ENCODE measurements at places on chromosomes 2 and 18.

DNA sequence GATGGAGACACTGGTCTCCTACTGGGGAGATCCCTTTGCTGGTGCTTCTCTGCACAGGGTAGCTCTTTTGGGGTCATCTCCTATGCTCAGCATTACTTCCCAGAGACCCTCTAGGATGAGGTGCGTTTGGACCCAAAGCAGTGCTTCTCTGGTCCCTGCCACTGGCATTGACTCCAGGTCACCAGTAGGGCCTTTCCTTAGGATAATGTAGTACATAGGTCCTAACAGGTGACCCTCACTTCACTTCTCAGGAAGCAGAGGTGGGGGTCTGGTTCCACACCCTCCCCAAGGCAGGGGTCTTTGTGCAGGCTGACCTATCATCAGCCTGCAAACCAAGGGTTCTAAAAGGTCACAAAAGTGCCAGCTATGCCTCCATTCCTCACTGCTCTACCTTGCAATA, 145.8 kb upstream of the HS6ST1 start:
- DNase-seq, result no peak

GRCh38 chr2:60252581-60253150, 300.8 kb downstream of the BCL11A start:
- DNase-seq, result no peak

DNA sequence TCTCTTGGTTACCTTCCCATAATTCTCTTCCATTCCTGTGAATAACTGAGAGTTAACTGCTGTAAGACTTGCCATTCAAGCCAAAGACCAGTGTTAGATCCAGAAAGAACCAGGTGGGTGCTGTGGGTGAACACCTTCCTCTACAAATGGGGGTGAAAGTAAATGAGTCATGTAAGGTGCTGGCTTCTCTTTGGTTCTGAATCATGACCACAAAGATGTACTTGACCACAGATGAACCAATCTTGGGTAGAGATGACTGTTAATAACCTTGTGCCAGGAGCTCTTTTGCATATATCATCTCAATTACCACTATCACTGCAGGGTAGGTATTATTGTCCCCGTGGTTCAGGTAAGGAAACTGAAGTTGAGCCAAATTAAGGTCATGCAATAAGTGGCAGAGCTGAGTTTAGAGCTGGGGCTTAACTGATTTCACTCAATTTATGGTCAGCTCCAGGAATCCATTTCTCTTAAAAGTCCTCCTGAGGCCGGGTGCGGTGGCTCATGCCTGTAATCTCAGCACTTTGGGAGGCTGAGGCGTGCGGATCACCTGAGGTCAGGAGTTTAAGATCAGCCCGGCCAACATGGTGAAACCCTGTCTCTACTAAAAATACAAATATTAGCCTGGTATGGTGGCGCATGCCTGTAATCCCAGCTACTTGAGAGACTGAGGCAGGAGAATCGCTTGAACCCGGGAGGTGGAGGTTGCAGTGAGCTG, 244.9 kb upstream of the CXCR4 start:
- no peak for DNase-seq

DNA sequence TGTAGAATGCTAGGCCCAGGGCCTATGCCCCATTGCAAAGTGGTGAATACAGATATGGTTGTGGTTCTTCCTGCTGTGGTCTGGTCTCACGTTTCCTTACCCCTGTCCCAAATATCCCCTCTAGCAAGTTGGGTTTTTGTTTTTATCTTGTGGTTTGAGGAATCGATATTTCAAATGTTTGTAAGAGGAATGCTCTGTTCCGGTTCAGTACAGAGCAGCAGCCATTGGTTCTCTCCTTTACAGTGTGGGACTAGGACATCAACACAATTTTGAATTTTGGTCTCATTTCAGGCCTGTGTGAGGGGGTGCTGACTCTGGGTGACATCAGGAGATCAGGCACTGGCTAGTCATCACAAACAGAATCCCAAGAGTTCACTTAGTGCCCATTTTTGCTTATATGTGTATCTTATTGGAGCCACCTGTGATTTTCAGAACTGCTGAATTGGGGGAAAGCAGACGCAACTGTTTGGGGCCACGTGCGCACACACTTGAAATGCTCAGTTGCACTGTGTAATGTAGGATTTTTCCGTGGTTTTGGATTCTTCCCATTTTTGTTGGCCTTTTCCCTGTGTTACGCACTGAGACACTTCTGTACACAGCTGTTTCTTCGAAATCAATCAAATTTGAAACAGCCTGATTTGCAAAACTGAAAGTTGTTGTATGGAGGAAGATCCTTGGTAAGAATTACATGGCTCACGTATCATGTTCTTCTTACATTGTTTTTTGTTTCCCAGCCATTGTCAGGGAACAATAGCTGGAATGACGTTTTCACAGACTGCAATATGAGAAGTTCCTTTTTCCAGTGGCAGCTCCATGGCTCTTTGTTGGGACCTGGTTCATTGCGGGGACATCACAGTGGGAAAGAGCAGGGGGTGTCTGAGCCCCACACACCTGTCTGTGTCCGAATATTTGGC, 8.6 kb downstream of the SH3BP4 start:
- no peak for DNase-seq

- no peak for DNase-seq
Measured at GRCh38 chr18:58095222-58095621, 51.2 kb downstream of the NEDD4L start.

- no peak for DNase-seq
Measured at GRCh38 chr2:107146181-107146580, 260.2 kb upstream of the ST6GAL2 start.

DNA sequence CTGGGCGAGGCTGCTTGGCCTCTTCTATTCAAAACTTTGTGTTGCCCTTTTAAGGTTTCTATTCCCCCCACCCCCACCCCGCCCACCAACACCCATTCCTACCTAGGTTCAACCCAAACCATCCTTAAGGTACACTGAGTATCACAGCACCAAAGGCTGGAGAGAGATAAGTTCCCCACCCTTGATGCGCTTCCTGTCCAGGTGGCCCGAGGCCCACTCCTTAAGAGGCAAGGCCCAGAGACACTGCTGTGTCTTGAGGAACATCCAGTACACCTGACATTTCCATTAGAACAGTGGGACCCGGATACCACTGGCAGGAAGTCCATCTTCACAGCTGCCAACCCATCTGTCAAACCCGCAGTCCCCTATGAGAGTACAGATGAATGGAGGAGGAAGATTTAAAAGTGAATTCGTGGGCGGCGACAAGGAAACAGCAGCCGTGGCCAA, 277 bp upstream of the INPP1 start:
- no peak for DNase-seq

- DNase-seq, result no peak
Measured at GRCh38 chr2:134131681-134132489, 122.0 kb upstream of the MGAT5 start.

- DNase-seq, result no peak
Measured at GRCh38 chr2:202091476-202091875, 18.4 kb downstream of the KIAA2012 start.

DNA sequence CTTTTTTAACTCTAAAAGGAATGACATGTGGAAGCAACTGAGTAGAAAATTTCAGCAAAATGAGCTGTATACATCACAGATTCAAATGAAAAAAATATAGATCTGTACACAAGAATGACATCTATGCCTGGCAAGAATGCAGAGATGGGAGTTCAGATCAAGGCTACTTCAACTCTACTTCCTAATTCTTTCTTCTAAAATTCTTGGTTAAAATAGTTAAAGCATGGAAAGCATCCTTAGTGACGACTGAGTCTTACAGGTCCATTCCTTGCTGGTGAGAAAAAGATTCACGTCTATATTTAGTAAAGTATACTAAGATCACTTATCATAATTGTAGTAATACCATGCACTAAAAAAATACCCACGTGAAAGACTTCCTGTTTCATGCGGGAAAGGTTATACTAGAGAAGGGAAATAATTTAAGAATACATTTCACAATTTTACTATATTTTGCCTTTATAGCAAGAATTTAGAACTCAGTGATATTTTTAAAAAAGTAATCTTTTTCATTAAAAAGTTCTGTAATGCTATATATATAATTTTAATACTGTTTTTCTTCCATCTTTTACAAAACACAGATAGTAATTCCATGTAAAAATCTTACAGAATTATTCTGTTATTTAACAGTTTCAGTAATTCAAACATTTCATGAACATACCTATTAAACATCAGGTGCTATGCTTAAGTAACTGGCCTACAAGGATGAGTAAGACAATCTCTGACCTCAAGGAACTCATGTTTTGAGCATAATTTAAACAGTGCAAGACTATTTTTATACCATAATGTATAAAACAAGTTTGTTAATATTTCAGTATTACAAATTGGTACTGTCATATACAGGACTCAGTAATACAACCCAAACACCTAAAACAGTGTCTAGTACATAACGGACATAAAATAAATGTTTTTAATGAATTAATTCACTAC, 159.6 kb downstream of the BAZ2B start:
- no peak for DNase-seq

DNA sequence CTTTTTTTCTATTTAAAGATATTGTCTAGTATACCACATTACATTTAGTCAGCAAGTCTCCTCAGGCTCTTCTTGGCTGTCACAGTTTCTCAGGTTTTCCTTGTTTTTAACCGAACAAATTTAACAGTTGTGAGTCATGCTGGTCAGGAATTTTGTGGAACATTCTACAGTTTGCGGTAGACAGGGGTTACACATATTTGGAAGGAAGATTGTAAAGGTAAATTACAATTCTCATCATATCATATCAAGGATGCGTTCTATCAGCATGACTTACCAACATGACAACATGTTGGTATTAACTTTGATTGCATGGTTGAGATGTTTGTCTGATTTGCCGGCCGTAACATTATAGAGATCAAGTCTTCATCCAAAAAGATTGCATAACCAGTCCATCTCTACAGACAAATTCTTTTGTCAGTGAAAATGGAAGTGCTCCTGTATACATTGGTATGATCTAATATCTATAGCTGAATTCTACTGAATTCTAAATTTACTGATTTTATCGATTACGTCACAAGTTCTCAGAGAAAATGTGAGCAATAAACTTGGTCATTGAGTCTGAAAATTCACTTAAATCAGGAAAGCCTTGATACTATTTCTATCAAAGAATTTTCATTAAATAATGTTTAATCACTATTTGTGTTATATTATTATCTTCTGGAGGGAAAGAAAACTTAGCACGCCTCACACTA, 664.4 kb upstream of the SLC8A1 start:
- no peak for DNase-seq

DNA sequence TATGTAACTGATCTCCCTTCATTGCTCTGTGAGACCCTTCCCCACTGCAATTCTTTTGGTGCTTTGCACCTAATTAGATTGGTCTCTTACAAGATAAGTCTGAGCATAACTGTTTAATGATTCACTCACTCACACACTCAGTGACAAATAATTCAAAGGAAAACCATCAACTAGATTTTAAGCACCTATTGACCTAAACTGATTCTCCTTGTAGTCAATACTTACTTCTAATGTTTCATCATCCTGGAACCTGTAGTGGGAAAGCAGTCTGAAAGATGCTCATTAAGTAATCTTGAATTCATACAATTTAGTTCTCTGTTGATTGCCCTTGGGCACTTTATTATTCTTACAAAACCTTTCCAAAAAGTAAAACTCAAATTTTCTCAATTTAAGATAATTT, 74.3 kb upstream of the COL5A2 start:
- DNase-seq, result no peak

- no peak for DNase-seq
Measured at GRCh38 chr2:38935568-38936172, 46.0 kb downstream of the ARHGEF33 start.

DNA sequence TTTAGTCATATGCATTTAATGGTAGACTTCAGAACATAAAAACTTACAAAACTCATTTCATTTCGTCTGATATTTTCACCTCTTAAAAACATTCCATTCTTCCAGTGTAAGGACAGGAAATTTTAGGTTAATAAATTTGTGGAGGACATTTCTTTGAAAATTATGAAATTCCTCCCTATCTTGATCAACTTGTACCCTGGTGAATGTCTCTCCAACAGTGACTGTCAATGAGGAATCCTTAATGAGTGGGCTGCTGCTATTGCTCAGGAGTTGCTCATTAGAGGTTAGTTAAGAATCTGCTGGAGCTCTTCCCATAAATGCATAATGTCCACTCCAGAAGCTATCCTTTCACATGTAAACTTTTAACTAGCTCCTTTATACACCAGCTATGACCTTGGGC, 69.1 kb downstream of the LRP1B start:
- DNase-seq, result no peak

GRCh38 chr18:24795129-24795528, 334.7 kb downstream of the HRH4 start:
- DNase-seq, result no peak

- DNase-seq, result no peak
Measured at GRCh38 chr18:52617931-52618330, 277.9 kb downstream of the DCC start.

DNA sequence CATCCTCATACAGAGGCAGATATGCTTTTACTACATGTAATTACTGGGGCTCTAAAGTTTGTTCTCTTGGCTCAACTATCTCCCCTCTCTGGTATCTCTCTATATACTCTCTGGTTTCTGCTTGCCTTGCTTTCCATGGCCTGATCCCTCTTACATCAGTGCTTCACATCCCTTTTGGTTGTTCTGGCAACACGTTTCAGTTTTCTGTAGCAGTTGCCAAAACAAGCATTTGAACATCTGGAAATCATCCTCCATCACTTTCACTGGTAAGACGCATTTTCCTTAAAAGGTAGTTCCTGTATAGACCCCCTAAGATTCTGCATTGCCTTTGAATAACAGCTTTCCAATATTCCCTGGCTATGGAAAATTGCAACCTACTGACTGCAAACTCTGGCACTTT, 25.9 kb downstream of the COL5A2 start:
- no peak for DNase-seq

- DNase-seq, result no peak
Measured at GRCh38 chr2:122168799-122169198, 413.3 kb downstream of the TSN start.

DNA sequence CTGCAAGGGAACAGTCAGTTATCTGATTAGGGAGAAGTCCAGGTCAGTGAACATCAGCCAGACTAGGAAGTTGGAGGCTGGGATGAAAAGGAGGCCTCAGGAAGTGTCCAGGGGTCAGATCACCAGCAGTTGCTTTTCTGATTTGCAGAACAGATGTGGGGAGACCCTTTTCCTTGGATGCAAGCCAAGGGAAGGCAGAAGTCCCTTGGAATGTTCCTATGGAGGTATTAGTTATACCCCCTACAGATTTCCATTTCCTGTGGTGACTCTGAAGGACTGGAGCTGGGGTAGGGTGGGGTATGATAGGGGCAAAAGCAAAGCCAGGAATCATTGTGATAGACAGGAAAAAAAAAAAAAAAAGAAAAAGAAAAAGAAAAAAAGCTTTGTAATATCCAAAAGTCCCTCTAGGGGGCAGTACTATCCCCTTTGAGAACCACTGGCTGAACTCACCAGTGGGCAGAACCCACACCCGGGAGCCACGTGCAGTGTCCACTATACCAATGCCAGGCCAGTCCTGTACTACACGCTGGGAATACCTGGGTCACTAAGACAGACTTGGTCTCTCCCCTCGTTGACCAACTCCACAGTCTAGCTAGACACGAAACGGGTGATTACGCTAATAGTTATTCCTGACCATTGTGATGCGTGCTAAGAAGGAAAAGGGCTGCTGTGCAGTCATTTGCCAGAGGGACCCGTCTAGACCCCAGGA, 7.4 kb downstream of the DYSF start:
- no peak for DNase-seq
